ENCODE measurements at places on chromosomes 2 and 18.

- DNase-seq, result no peak
Observed at GRCh38 chr2:212974692-212975091, 176.7 kb downstream of the IKZF2 start.

DNA sequence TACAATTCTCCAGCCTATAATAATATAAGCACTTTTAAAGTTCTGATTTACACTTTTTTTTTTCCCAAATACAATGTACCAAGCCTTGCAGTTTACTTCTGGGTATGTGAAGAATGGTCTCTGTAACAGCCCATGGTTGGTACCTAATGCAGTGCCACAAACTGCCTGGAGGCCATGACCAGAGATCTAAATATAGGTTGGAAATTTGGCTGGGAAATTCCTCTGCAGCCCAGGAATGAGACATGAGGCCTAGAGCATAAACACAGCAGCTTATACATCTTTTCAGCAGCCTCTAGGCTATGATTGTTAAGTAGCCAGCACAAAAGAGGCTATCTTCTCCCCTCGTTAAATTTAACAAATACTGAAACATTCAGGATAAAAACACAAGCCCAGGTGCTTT, 432.0 kb upstream of the FAM98A start:
- DNase-seq, result no peak

DNA sequence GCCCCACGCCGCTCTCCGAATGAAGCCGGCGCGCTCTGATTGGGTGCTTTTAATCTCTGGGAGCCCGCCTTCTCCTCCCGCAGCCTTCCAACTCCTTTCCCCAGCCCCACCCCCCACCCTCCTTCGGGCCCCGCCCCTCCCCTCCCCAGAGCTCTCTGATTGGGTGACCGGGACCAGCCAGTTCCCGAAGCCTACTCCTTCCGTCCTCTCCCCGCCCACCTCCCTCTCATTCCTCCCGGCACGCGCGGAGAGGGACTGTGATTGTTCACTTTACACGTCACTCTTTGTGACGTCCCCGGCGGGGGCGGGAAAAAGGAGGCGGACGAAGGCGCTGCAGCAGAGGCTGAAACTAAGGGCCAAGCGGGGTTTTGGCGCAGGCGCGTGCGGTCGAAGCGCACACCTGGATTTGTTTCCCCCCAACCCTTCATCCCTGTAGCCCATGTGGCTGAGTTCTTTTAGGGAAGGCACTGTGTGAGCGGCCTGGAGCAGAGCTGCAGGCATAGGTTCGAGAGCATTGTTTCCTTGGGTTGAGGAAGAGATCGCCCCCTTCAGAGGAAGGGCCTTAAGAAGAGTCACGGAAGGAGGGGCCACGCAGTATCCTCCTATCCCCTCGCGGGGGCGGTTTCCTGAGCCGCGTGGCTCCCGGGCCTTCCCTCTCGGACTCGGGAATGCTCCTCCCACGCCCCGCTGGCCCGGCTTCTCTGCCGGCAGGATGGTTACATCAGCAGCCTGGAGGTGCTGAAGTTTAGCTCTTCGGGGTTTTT, at the start of gene MEX3C:
TSS of gene MEX3C (minus strand) at position 21 of the 764 bp plus-strand sequence. CDS start 361 bp downstream, outside the sequence.
- DNase-seq, result peak; percentile 91

- peak; percentile 12 for DNase-seq
Observed at GRCh38 chr2:27828305-27828704, 56.8 kb downstream of the MRPL33 start.

DNA sequence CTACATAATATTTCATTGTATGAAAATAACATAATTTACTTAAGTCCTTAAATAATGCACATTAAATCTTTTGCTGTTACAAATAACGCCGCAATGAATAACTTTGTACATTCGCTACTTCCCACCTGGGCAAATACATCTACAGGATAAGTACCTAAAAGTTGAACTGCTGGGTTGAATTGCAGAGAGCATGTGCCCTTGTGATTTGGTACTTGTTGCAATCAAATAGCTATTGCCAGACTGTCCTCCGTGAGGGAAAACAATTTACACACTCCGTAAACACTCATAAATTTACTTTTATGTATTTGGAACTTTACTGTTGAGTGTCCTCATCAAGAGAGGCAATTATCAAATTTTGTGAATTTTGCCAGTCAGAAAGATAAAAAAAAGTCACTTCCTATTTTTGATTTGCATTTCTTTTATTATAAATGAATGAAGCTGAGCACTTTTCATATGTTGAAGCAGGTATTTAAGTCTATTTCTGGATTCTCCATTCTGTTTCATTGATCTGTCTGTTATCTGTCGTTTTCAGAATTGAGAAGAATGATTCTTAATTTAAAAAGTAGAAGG, 140.8 kb upstream of the SERTAD2 start:
- no peak for DNase-seq

GRCh38 chr18:62493033-62493862, 29.6 kb upstream of the ZCCHC2 start:
- DNase-seq, result no peak

DNA sequence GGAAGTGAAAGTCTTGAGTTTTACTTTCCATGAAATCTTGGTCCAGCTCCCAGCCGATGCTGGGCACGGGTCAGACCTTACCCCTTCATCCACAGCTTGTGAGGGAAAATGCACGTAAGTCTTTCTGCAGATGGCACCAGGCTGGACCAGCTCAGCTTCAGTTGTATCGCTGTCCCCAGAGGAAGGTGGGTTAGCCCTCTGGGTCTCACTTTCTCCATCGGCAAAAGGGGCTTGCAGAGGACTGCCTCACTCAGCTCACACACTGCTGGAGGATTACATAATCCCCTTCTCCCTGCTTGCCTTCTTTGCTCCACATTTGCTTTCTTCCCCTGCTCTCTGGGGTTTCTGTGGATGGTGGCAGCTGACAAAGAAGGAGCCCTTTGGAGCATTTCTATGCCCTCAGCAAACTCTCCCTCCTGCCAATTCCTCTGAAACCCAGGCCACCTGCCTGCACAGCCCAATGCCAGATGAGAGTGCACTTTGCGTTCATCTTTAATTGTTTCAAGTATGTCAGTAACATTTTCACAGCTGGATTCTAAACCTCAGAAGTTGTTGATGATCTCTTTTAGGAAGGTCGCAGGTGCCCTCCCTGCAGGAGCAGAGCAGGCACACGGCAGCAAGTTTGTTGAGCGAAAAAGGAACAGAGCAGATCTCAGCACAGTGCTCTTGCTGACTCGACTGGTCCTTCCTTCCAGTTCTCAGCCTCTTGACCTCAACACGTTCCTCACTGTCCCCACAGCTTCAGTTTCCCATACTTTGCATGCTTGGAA, 155.6 kb upstream of the GLI2 start:
- no peak for DNase-seq

DNA sequence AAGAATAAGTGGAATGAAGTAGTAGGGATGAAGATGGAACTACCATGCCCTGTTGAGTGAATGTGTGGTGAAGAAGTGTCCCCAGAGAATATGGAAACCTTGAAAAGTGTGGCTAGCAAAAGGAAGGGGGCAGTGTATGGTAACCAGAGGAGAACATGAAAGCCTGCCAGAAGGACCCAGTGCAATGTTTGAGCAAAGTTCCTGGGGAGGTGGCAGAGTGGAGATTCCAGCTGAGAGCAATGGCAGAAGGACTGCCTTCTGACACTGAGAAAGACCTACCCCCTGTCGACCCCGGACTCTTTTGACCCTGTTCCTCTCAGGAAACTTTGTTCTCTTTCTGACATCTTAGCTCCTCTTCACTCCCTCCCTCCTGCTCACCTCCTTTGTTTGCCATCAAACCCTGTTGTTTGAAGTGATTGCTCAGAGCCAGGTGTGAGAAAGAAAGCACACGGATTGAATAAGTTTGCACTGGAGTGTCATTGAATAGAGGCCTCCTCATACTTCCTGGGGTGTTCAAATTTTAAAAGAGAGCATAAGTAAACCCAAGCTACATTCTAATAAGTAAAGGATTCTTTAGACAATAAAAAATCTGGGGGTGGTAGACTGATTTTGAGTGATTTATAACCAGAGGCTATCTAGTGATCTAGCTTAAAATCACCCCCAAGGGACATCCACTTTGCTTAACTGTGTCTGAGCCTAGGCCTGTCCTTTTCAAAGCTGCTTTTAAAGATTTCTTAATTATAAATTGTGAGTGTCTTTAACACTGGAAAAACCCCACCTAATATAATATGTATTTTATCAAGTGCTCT, 57.1 kb downstream of the TRIB2 start:
- DNase-seq, result no peak

GRCh38 chr18:61797696-61798590, 94.9 kb downstream of the RNF152 start:
- DNase-seq, result no peak

DNA sequence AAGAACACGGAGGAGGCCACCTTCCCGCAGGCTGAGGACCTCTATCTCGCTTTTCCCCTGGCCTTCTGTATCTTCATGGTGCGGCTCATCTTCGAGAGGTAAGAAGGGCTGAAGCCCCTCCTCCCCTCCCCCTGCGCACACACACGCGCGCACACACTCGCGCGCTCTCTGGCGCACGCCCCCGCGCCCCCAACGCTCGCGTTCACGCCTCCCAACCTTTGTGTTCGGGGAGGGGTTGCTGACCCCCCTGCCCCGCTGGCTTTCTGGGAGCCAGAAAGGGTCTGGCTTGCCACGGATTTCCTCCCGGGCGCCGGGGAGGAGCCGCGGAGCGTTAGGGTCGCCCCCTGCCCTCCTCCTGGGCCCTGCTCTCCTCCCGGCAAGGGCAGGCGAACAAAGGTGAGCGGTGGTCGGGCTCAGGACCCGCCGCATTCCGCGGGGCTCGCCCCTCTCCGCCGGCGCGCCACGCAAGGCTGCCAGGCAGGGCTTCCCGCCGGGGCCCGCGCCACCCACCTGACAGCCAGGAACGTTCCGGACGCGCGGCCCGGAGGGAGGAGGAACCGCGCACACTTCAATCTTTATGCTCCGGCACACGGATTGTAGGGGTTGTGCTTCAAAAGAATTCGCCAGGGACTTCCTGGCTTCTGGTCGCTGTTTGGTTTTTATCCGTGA, 583 bp downstream of the CERS6 start:
- peak; percentile 37 for DNase-seq

DNA sequence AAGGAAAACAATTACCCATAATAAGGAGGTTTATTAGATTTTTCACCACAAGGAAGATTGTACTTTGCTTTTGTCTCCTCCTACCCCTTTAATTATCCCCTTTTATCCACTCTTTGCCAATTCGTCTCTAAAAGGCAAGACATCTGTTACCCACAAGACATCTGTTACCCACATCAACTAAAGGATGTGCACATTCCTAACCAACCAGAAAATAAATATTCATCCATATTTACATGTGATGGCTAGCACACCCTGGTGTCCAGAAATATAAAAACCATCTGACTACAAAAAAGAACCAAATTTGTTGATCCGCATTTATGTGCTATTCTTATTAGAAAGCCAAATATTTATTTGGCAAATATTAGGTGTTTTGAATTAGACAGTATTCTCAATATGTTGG, 35.7 kb downstream of the ACVR1C start:
- no peak for DNase-seq

GRCh38 chr2:85743304-85743978, 10.3 kb upstream of the ATOH8 start:
- no peak for DNase-seq

DNA sequence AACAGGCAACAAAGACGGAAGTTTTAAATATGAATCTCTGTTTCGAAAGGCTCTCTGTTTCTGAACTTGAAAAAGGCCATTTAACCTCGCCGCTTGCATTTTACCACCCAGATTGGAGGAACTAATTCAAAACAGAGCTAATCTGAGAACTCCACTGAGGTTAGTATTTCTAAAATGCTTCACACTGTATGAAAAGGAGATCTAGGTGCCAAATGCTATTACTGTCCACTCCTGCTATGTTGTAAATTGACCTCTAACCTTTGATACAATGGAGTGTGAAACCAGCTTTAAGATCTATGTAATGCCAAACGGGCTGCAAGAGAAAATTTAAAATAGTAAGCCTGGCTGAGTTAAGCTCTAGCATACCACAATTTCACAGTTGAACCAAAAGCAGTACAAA, 364.5 kb downstream of the IRS1 start:
- DNase-seq, result no peak

DNA sequence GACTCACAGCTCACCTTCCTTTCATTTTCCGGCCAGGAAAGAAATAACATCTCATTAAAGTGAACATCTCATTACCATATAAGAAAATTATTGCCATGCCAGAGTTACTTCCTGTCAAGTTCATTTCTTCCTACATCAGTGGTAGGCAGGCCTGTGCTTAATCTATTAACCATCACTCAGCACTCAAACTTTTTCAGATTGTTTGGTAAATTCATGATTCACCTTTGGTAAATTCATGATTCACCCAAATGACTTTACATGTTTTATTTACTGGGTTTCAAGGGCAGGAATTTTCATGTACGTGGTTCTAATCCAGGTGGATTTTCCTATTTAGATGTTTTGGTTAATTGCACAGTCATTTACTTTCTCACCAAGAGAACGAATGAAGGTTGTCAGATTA, 116.5 kb downstream of the CSRNP3 start:
- no peak for DNase-seq

- DNase-seq, result no peak
Observed at GRCh38 chr2:157509744-157510143, 65.9 kb upstream of the CYTIP start.

GRCh38 chr2:142605421-142605820, 272.0 kb upstream of the KYNU start:
- no peak for DNase-seq

DNA sequence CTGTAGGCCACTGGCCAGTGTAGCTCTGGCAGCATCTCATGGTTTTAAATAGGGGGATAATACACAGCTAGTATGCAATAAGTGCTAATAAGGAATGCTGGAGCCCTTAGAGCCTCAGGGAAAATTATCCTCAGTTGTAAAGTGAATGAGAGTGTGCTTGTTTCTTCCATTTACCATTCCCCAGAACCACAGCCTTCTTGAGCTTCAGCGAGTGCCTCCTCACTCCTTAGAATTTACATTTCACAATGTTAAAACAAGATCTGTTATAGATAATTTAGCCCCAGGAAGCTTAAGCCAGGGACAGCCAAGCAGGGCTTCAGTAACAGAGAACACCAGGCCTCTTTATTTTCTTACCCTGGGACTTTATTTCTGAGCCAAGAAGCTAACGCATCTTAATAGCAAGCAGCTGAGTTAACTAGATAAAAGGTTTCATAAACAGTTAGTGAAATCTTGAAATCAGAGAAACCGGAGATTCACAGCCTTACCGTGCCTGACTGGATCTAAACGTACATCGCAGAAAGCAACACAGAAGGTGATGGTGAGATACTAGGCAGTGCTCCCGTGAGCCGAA, 535.2 kb downstream of the TDRD15 start:
- DNase-seq, result no peak

DNA sequence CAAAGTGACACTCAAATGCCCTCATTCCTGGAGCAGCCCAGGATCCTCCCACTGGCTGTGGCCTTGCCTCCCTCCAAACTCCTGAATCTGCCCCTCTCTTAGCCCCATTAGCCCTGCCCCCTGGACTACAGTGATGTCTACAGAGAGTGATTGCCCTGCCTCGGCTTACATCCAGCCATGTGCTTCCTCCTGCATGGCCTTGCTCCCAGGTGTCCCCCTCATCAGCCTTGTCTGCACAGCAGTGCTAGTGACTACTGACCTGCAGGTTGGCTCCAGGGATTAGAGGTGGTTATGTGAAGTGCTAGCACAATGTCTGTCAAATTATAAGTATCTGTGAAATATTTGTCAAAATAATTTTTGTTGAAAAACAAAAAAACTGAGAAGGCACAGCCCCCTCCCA, 259.1 kb upstream of the MYT1L start:
- DNase-seq, result no peak
